SJCRH30 (cell line): ENCODE measurements at places on chromosomes 3 and 15.
A peak's percentile ranks its signal among the peaks of the same experiment; 100 is the strongest.

DNA sequence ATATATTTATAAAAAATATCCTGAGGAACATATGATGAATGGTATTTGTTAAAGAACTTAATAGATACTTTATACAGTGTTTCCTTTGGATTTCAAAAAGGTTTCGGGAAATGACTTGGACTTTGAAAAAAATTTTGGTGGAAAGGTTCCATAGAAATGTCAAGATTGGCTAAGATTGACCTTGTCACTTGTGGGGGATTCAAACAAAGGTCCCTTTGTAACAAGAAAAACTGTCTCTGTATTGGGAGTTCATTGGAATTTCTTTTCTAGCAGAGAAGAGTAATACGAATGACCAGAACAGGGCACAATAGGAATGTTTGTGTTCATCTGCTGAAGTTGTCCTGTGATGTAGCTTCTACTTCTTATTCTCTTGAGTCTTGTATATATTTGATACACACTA lies 43.2 kb downstream of the ARHGEF26 start:
- DNase-seq = peak; percentile 7

DNA sequence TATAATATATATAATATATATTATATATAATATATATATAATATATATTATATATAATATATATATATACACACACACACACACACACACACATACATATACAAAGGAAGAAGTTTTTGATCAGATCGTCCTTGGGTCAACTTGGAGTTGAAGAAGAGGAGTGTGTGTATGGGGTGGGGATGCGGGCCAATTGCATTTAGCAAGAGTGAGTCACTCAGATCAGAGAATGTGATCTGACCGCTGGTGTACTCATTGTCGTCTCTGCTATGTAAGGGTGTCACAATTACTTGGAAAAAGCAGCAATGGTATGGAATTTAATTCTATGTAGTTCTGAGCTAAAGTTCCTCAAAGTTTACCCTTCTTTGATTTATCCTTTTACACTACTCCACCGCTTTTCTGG lies 4.6 kb upstream of the VGLL3 start:
- DNase-seq = no peak

GRCh38 chr3:195582947-195583346 lies 793 bp downstream of the APOD start:
- no peak for DNase-seq

GRCh38 chr3:77539014-77539413 lies 499.1 kb downstream of the ROBO2 start:
- no peak for DNase-seq

DNA sequence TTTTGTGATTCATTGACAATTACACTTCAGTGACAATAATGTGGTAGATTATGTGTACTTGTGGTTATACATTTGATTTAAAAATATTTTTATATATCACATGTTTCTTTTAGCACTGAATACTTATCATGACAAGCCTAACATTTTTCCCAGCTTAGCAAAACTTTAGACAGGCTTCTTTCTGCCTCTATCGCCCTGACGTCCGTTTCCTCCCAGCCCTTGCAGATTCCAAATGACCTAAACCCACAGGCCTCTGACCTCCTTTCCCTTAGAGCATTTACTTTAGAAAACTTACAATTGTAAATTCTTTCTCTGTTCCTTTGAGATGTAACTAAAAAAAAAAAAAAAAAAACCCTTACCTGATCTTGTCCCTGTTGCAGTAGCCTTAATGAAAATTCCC lies 326.1 kb downstream of the UNC13C start:
- DNase-seq = no peak

GRCh38 chr15:67359431-67360079 lies 105.0 kb downstream of the IQCH start:
- DNase-seq = no peak

GRCh38 chr3:112605285-112605684 lies 35.7 kb downstream of the CCDC80 start:
- DNase-seq = peak; percentile 86

- DNase-seq = no peak
These were observed 104.5 kb downstream of the NLGN1 start for GRCh38 chr3:173501931-173502489.

DNA sequence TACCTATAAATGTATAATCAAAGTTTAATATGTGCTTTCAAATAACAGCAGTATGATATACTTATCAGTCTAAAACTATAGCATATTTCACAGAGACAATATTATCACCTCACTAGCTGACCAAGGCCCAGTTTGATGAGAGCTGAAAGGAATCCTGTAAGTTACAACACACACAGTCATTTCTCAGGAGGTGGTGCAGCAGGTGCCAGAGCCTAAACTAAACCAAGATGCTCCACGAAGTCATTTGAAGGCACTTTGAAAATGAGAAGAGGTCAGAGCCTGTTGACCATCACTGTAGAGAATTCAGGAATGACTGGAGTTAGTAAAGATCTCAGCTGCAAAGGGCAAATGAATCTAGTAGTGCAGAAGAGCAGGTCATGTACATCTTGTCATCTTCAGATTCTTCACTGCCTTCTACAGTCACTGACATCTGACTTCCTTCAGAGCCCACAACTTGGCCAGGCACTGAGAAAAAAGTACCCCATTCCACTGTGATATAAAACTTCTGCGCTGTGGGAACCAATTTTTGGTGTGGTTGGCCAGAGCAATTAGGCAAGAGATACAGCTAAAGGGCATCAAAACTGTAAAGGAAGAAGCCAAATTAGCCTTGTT lies 7.9 kb downstream of the GBE1 start:
- DNase-seq = no peak

GRCh38 chr3:23590424-23591273 lies 215.1 kb upstream of the UBE2E1 start:
- peak; percentile 95 for DNase-seq

DNA sequence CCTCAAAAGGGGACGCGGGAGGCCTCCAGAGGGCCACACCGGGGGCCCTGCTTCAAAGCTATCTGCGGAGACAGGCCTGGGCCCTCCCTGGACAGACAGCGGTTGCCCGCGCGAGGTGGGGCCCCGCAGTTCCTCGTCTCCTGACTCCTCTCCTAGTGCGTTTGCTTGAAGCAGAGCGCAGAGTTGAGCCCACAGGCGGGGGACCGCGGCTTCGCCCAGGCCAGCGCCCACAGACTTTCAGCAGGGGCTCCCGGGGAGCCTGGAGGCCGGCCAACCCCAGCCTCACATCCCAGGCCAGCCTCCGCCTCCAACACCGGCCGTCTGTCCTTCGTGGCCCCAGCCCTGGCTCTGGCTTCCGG lies 540 bp upstream of the ADAMTS7 start:
- DNase-seq = no peak

- no peak for DNase-seq
These were observed 8.5 kb upstream of the FBLN2 start for GRCh38 chr3:13540297-13540995.

- no peak for DNase-seq
These were observed 236.8 kb downstream of the LRRN1 start for GRCh38 chr3:4036046-4036445.

DNA sequence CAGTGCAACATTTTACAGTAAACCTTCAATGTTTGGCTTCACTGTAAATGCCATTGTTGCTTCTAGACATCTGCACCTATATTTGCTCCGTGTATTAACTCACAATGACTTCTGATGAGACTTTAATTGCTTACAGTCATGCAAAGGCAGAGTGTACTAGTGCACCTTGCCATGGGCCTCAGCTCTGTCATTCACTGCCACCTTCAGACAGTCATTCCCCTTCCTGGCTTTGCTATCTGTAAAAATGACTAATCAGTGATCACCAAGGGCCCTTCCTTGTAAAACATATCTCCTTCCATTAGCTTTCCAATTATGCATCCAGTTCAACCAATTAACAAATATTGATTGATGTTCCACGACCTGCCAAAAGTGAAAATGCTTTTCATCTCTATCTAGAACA lies 120.3 kb downstream of the ARRDC4 start:
- DNase-seq = no peak

GRCh38 chr3:170473358-170473757 lies 54.7 kb downstream of the CLDN11 start:
- DNase-seq = no peak

GRCh38 chr3:79378064-79378463 lies 389.7 kb downstream of the ROBO1 start:
- DNase-seq = no peak

DNA sequence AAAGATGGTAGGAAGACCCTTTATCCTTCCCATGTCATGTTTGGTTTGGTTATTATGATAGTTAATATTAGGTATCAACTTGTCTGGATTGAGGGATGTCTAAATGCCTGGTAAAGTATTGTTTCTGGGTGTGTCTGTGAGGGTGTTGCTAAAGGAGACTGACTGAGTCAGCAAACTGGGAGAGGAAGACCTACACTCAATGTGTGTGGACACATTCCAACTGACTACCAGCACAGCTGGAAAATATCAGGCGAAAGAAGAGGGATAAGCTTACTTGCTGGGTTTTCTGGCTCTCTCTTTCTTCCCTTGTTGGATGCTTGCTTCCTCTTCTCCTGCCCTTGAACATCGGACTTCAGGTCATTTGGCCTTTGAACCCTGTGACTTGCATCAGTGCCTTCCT lies 1227.6 kb upstream of the EPHA6 start:
- no peak for DNase-seq

DNA sequence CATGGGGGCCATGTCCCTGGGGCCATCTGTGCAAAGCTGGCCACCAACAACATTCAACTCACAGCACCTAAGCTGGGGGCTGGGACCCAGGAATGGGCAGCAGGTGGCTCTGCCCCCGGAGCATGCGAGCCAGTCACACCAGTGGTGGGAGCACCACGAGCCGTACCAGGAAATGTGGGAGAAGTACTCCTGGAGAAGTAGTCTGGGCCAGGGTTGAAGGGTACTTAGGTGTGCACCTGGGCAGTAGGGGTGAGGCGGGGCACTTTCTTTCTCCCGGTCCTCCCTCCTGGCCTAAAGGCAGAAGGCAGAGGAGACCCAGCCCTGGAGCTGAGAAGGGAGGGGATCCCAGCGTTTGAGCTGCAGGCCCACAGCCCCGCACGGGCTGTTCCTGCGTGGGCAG lies 94.2 kb downstream of the PLXNA1 start:
- DNase-seq = no peak
